ENCODE measurements at places on chromosomes 3 and 15.

DNA sequence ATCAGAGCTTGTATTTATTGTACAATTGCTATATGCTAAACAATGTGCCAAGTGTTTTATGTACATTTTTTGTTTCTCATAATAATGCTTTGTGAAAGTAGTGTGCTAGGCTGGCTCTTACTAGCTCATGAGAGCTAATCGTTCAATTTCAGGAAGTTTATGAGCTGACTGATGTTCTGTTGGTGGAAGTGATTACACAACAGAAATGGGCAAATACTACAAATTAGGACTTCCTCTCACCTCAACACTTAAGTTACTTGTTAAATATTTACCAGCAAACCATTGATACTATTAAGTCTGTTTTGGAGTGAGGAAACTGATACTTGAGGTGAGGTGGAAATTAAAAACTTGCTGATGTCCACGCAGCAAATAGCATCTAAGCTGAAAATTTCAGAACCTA is 32.3 kb downstream of the SLC9C1 start:
- no peak for DNase-seq

DNA sequence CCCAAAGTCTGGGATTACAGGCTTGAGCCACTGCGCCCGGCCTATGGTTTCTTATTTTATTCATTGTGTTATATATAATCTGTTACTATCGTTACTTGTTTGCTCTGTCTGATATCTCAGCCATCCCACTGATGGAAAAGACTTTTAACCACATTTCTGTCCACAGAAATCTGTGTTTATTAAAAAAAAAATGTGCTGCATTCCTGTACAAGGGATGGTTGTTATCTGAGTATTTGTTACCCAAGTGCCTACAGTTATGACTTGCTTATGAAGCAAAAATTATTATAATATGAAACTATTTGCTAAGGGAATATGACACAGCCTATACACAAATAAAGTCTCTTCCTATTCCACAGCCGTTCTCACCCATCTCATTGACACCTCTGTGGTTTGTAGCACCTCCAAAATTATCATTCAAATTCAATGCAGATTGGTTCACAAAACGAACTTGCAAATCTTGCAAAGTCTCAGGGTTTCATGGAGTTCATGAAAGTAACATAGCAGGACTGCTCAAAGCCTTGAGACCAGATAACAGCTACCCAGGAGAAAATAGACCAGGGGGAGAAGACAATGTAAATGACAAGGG is 47.4 kb upstream of the UBE2E1 start:
- DNase-seq, result no peak

GRCh38 chr3:27718459-27718858 is 3.7 kb downstream of the EOMES start:
- no peak for DNase-seq

GRCh38 chr3:40079203-40079846 is 230.2 kb upstream of the EIF1B start:
- DNase-seq, result no peak

DNA sequence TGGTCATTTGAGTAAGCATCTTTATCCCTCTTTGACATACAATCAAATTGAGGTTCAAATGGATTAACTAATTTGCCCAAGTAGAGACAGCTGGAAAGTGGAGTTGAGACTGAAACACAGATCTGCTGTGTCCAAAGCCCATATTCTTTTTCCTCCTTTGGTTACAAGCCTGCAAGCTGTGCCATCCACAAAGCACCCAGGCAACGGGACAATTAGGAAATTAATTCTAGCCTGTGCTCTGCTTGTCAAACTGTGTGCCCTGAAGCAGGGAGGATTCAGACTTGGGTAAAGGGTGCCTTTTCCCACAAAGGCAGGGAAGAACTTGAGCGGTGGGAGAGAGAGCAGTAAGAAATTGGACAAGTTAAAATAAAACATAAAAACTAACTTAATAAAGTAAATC is 127.9 kb downstream of the DTWD1 start:
- no peak for DNase-seq

- DNase-seq, result peak; percentile 80
Measured at GRCh38 chr3:169149349-169149890, 514.1 kb downstream of the MECOM start.
